ENCODE measurements at places on chromosomes 4 and X.

GRCh38 chr4:15755321-15756155 is 22.6 kb upstream of the CD38 start:
- no peak for DNase-seq

DNA sequence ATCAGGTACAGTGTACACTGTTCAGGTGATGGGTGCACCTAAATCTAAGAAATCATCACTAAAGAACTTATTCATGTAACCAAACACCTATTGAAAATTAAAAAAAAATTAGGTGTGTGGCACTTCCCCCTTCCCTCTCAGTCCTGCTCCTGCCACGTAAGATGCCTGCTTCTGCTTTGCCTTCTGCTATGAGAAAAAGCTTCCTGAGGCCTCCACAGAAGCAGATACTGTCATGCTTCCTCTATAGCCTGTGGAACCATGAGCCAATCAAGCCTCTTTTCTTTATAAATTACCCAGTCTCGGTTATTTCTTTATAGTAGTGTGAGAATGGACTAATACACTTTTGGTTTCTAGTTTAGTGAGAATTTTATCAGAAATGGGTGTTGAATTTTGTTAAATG is 459.8 kb upstream of the DIPK2B start:
- DNase-seq, result no peak

DNA sequence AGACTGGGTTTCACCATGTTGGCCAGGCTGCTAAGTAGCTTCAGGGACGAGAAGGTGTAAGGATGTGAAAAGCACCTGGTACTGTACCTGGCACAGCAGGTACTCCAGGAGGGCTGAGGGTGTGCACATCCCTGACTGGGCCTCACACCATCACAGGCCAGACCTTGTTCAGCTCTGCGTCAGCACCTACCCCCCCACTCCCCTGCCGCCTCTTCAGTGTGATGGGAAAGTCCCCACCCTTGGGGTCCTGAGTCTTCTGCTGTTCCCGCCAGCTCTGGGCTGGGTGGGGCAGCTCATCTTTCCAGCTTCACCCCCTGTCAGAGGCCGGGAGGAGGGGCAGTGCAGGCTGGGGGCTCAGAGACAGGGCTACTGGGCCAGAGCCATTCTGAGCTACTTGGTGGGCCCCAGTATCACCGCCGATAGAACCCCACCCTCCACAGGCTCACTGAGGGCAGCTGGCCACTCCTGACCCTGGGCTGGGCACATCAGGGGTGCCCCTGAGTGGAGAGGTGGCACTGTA is 6.7 kb upstream of the SH3BP2 start:
- DNase-seq, result no peak

DNA sequence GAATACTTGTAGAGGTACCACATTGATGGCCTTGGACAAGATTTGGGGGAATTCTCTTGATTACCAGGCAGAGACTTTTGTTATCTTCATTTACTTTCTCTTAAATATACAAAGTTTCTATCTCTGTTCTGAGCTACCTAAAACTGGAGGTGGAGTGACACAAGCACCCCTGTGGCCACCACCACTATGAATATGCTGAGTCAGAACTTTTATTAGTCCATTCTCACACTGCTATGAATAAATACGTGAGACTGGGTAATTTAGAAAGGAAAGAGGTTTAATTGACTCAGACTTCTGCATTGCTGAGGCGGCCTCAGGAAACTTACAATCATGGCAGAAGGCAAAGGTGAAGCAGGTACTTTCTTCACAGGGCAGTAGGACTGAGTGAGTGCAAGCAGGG is 67.1 kb downstream of the RTL3 start:
- no peak for DNase-seq

DNA sequence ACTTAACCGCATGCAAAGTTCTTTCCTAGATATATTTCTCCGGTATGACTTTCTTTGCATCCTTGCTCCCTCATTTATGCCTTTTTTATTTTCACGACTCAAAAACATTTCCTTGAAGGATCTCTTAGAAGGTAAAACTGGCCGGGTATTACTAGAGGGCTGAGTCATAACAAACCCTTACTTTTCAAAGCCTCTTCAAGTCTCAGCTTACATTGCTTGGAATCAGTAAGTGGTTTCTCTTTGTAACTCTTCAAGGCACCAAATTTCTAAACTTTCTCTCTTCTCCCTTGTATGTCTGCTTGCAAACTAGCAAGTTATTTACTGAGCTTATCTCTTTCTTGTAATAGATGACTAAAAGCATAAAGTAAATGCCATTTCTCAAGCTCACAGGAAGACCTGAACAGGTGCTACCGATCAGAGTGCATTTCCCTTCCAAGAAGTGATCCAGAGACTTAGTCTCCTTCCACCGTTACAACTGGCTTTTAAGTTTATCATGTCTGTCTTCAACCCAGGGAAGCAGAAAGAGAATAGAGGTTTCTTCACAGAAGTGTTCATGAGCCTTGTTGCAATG is 75.5 kb downstream of the ANXA10 start:
- no peak for DNase-seq

DNA sequence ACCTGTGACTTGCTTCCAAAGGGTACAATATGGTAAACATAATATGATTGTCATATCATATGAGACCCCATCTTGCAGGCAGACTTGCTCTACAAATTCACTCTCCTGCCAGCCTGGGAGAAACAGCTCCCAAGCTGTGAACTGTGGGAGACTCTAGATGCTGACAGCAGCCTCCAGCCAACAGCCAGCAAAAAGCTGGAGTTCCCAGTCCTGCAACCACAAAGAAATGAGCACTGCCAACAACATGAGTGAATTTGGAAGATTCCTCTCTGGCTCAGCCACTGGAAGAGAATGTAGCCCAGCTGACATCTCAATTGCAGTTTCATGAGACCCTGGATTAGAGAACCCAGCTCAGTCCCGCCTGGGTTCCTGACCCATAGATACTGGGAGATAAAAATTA is 145.4 kb downstream of the QDPR start:
- no peak for DNase-seq

- DNase-seq, result no peak
These were observed 8.8 kb downstream of the PPM1K start for GRCh38 chr4:88275516-88275915.

DNA sequence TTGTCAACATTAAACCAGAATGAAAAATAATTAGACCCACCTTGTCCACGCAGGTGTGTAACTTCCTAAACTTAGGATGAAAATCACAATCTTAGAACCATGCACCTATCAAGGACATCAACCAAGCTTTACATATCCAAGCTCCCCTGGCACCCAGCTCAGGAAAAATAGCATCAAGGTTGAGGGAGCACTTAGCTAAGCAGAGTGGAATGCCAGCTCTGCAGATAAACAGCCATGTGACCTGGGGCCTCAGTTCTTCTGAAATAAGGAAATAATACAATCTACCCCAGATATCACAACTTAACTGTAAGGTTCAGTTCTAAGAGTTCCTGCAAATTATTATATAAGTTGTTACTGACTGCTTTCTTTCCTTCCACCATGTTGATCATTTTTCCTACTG is 64.7 kb downstream of the DHX15 start:
- DNase-seq, result no peak
